ENCODE measurements at places on chromosomes 3 and 15. TPM values are rescaled to one million over a fixed set of nuclear protein-coding genes. Genes with fewer than 3 reads are reported as not detected.

DNA sequence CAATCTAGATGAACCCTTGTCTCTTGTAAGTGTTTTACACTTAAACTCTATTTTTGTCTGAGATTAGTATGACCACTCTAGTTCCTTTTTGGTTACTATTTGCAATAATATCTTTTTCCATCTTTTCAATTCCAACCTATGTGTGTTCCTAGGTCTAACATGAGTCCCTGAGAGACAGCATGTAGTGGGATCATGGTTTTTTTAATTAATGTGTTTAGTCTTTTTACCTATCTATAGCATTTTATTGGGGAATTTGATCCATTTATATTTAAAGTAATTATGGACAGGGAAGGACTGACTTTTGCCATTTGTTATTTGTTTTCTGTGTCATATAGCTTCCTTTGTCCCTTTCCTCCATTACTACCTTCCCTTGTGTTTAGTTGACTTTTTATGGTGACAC lies 21.7 kb downstream of the TNFSF10 start:
- no peaks in the 10 kb centered on the region for H3K36me3 ChIP-seq
- no peak for DNase-seq
- H3K4me3 ChIP-seq, result no peak overlapping the region
- H3K27me3 ChIP-seq, result no peaks in the 10 kb centered on the region
- no peaks in the 10 kb centered on the region for H3K4me1 ChIP-seq

GRCh38 chr3:196440041-196440537 lies 7.9 kb upstream of the UBXN7 start:
- no peaks in the 10 kb centered on the region for H3K36me3 ChIP-seq
- H3K4me3 ChIP-seq, result no peak overlapping the region
- no peak overlapping the region for H3K27ac ChIP-seq
- no peak for DNase-seq
- H3K4me1 ChIP-seq, result no peaks in the 10 kb centered on the region

GRCh38 chr3:148588291-148588690 lies 109.4 kb upstream of the AGTR1 start:
- no peaks in the 10 kb centered on the region for H3K36me3 ChIP-seq
- no peak overlapping the region for H3K27ac ChIP-seq
- no peaks in the 10 kb centered on the region for H3K4me1 ChIP-seq
- no peak for DNase-seq

DNA sequence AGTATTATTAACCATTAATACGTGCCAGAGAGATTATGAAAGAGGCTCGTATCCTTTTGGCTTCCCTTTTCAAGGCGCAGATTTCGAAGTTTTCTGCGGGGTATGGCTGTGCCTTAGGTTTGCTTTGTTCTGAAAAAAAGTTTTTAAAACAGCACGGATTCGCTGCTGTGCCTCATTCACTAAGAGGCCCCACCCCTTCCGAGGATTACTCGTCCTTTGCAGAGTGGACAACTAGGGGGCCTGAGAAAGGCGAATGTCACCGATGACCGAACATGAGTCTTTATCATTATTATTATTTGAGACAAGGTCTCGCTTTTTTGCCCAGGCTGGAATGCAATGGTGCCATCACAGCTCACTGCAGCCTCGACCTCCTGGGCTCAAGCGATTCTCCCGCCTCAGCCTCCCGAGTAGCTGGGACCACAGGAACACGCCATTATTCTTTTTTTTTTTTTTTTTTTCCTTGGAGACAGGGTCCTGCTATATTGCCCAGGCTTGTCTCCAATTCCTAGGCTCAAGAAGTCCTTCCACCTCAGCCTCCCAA lies 684 bp upstream of the RPS27L start:
- no peaks in the 10 kb centered on the region for H3K27me3 ChIP-seq
- peak; percentile 79 for DNase-seq
- no peaks in the 10 kb centered on the region for H3K36me3 ChIP-seq
- H3K4me3 ChIP-seq, result peak overlapping the region; percentile 97

- H3K4me1 ChIP-seq, result peaks cover 12% of the 10 kb centered on the region
- peak; percentile 17 for DNase-seq
- no peaks in the 10 kb centered on the region for H3K36me3 ChIP-seq
Observed at GRCh38 chr3:58356054-58356453, 23.4 kb downstream of the PXK start.

DNA sequence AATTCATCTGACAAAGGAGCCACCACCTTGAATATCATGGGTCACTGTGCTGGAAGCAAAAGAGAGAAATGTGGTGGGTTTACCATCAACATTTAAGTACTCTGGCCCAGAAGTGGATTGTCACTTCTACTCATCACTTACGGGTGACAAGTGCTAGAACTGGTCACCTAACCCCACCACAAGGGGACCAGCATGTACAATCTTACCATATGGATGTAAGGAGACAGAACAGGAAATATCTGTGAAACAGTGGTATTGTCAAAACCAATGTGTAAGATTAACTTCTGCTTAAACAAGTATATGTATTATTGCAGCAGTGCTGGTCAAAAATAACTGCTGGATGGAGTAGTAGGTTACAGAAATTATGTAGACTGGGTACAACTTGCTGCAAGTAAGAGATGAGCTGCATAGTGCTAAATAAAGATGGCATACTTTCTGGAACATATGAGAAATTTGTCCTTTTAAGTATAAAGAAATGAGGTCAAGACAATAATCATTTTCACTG lies 171.8 kb downstream of the POTEB3 start:
- H3K4me1 ChIP-seq, result no peaks in the 10 kb centered on the region
- H3K36me3 ChIP-seq, result no peaks in the 10 kb centered on the region
- H3K4me3 ChIP-seq, result no peak overlapping the region
- H3K27ac ChIP-seq, result no peak overlapping the region
- no peaks in the 10 kb centered on the region for H3K27me3 ChIP-seq

DNA sequence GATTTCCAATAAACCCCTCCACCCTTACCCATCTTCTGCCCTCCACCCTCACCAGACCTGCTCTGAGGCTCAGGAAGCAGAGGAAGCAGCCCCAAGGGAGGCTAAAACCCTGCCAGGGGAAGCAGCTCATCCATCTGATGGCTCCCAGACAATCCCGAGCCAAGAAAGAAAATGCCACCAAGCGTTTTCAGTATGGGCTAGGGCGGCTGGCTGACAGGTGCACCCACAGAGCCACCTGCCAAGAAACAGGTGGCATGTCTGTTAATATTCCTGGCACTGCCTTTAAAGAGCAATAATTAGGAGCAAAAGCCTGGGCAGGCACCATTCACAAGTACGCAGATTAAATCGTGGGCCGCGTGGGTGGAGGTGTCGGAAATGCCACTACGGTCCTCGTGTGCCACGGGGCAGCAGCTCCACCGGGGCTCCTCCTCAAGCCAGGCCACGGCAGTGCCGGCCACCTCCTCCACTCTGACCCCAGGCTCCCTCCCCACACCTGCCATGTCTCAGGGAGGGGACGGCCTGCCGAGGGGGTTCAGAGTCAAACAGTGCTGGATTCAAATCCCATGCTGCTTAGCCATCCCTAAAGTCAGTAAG lies 23.9 kb upstream of the GRIP2 start:
- peaks cover 2% of the 10 kb centered on the region for H3K27me3 ChIP-seq
- H3K4me3 ChIP-seq, result no peak overlapping the region
- no peak for DNase-seq
- H3K36me3 ChIP-seq, result no peaks in the 10 kb centered on the region
- no peak overlapping the region for H3K27ac ChIP-seq
- H3K4me1 ChIP-seq, result peaks cover 12% of the 10 kb centered on the region

DNA sequence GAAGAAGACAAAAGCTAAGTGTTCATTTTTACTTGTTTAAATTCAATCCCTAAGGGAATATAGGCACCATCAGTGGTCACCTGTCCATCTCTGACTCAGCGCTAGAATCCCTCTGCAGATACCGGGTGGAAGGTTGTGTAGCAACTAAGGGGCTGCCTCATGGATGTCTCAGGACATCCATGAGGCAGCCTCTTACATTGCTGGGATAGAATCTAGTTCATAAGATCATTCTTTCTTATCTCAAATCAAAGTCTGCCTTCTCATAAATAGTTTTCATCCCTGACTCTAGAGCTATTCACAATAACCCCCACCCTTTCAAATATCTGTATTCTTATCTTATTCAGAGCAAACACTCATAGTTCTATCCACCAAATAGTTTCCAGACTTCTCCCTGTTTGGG lies 38.1 kb downstream of the HSPBAP1 start:
- H3K4me1 ChIP-seq, result no peaks in the 10 kb centered on the region
- H3K27me3 ChIP-seq, result no peaks in the 10 kb centered on the region
- H3K36me3 ChIP-seq, result no peaks in the 10 kb centered on the region
- H3K27ac ChIP-seq, result no peak overlapping the region
- H3K4me3 ChIP-seq, result no peak overlapping the region

DNA sequence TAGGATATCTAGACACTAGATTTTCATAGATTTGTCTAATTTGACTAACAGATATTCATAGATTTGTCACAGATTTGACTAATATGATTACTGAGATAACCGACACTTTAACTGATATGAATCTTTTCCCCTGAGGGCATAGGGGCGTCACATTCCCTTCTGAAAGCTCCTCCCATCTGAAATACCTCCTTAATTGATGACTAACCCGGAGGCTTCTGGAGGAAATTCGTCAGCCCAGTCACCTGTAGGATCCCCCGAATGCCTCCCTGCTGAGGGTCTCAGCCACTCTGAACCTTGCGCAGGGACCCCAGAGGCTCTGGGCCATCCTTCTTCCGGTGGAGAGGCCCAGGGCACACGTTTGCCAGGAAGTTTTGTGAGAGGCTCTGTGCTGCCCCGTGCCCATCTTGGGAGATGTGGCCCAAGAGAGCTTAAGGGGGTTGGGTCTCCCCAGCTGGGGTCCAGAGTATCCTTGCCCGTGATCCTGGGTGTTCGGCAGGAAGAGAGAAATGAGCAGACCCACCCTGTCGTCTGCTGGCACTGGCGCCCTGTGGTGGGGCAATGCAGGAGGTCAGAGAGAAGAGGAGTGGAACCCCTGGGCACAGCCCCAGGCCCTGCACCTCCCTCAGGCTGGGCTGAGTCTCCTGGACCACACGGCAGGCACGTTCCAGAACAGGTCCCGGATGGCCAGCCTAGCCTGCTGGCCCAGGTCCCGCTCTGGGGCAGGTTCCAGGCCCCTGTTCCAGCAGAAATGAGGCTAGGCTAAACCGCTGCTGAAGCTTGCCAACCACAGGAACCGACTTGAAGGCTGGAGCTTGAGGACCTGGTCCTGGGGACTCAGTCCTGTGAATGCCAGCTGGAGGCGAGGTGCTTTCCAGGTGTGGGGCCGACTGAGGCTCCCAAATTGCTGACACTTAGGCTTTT lies 1.7 kb downstream of the PLA2G4D start:
- H3K36me3 ChIP-seq, result no peaks in the 10 kb centered on the region
- H3K27ac ChIP-seq, result no peak overlapping the region
- H3K27me3 ChIP-seq, result no peaks in the 10 kb centered on the region
- H3K4me3 ChIP-seq, result no peak overlapping the region

DNA sequence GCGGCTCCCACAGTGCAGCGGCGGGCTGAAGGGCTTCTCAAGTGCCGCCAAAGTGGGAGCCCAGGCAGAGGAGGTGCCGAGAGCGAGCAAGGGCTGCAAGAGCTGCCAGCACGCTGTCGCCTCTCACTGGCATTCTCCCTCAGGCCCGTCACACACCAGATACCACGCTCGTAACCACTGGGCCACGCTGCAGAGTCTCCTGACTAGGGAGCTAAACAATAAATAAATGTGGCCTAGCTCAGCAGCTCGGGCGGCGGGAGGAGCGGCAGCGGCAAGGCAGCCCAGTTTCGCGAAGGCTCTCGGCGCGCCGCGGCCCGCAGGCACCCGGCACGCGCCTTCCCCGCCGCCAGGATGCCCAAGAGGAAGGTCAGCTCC lies 55.9 kb upstream of the FAM174B start:
- H3K4me3 ChIP-seq, result no peak overlapping the region
- H3K27me3 ChIP-seq, result no peaks in the 10 kb centered on the region
- no peak for DNase-seq
- H3K27ac ChIP-seq, result no peak overlapping the region
- H3K4me1 ChIP-seq, result peaks cover 11% of the 10 kb centered on the region

DNA sequence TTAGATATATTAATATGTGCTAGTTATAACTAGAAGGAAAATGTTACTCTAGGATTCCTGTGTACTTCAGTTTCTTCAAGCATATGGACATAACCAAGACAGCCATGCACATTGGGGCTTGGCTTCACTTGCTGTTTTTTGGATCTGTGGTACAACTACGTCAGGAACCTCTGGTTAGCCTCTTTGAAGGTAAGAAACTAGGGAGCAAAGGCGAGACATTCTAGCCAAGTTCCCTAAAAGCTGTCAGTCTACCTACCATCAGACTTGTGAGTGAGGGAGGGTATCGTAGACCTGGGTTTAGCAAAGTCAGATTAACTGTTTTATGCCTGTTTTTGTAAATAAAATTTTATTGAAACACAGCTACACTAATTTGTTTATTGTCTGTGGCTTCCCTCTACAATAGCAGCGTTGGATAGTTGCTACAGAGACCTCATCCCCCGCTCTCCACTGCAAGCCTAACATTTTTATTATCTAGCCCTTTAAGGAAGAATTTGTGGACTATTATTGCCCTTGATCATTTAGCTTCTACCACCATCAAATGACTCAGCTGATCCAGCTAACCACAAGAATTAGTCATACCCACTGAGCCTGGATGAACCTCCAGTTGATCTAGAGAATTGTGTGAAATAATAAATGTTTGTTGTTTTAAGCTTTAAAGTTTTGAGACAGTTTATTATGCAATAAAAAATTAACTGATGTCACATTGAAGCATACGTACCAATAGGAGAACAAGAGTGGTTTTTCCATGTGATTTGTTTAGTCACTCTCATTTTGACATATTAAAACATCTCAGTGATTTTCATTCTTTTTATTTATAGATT lies 58.1 kb downstream of the RSRC1 start:
- no peaks in the 10 kb centered on the region for H3K36me3 ChIP-seq
- no peak overlapping the region for H3K4me3 ChIP-seq
- DNase-seq, result no peak
- no peaks in the 10 kb centered on the region for H3K4me1 ChIP-seq

- H3K4me1 ChIP-seq, result peaks cover 11% of the 10 kb centered on the region
- no peaks in the 10 kb centered on the region for H3K36me3 ChIP-seq
- H3K27me3 ChIP-seq, result no peaks in the 10 kb centered on the region
- H3K27ac ChIP-seq, result no peak overlapping the region
- no peak overlapping the region for H3K4me3 ChIP-seq
- no peak for DNase-seq
Observed at GRCh38 chr3:39278616-39278935, 1.3 kb downstream of the CX3CR1 start.

GRCh38 chr3:149706905-149707304 lies 45.4 kb downstream of the COMMD2 start:
- no peak overlapping the region for H3K4me3 ChIP-seq
- DNase-seq, result peak; percentile 26
- H3K4me1 ChIP-seq, result peaks cover 3% of the 10 kb centered on the region

DNA sequence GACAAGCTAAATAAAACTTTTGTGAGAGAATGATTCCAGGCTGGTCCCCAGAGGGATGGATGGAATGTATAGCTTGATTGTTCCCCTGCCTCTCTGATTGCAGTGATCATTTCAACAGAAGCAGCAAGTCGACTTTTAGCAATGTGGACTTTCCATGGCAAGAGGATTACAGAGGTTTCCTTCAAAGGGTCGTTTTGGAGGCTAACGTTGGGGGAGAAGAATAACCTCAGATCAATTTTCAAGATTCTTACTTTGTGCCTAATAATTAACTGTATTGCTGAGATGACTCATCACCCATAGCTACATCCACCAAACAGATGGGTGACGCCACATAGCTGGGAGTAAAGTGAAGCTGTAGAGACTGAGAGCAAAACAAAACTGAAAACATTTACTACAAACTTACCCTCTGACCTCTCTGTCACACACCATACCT lies 79.9 kb downstream of the GTPBP8 start:
- no peak for DNase-seq
- no peak overlapping the region for H3K27ac ChIP-seq
- no peaks in the 10 kb centered on the region for H3K4me1 ChIP-seq
- no peaks in the 10 kb centered on the region for H3K27me3 ChIP-seq

Gene CLDN18
- total RNA-seq, result not detected

Gene OR4F6
- not detected for total RNA-seq

Gene TRIM42
- total RNA-seq, result not detected

Gene PLSCR2
- not detected for total RNA-seq

Gene ZCWPW2
- 2.1 TPM for total RNA-seq

Gene TMEM212
- total RNA-seq, result 0.40 TPM

Gene ITIH1
- total RNA-seq, result 0.44 TPM

Gene ITIH4
- 41.9 TPM for total RNA-seq

Gene ASB7
- total RNA-seq, result 13.8 TPM

Gene PARP3
- 13.2 TPM for total RNA-seq
